IPS DF 6.9 (cell line): ENCODE measurements at places on chromosomes 5 and 9.

GRCh38 chr9:92189782-92190535 lies 74.7 kb upstream of the SPTLC1 start:
- no peak overlapping the region for H3K4me3 ChIP-seq
- DNase-seq, result no peak
- no peak overlapping the region for H3K27ac ChIP-seq
- no peaks in the 10 kb centered on the region for H3K36me3 ChIP-seq
- no peaks in the 10 kb centered on the region for H3K4me1 ChIP-seq
- no peaks in the 10 kb centered on the region for H3K27me3 ChIP-seq

- no peak for DNase-seq
- no peaks in the 10 kb centered on the region for H3K4me1 ChIP-seq
- H3K36me3 ChIP-seq, result no peaks in the 10 kb centered on the region
- H3K27ac ChIP-seq, result no peak overlapping the region
These were observed 233.7 kb upstream of the MSX2 start for GRCh38 chr5:174490728-174491127.

- no peaks in the 10 kb centered on the region; the same call in 1 of the 2 replicates for H3K4me1 ChIP-seq
- H3K27ac ChIP-seq, result no peak overlapping the region
- no peak for DNase-seq
- H3K36me3 ChIP-seq, result no peaks in the 10 kb centered on the region
These were observed 159.4 kb downstream of the ARHGAP26 start for GRCh38 chr5:142929587-142929986.

- H3K27ac ChIP-seq, result no peak overlapping the region
- H3K27me3 ChIP-seq, result no peaks in the 10 kb centered on the region
- H3K4me3 ChIP-seq, result no peak overlapping the region
- DNase-seq, result no peak
- H3K4me1 ChIP-seq, result no peaks in the 10 kb centered on the region
- no peaks in the 10 kb centered on the region for H3K36me3 ChIP-seq
These were observed 24.9 kb upstream of the CEP120 start for GRCh38 chr5:123448017-123448617.

GRCh38 chr9:135605238-135605781 lies 34.0 kb downstream of the GLT6D1 start:
- H3K27ac ChIP-seq, result no peak overlapping the region
- H3K36me3 ChIP-seq, result no peaks in the 10 kb centered on the region; the same call in 1 of the 2 replicates
- peaks cover 3% of the 10 kb centered on the region for H3K4me1 ChIP-seq
- DNase-seq, result no peak
- H3K4me3 ChIP-seq, result no peak overlapping the region
- no peaks in the 10 kb centered on the region for H3K27me3 ChIP-seq

- no peaks in the 10 kb centered on the region for H3K4me1 ChIP-seq
- H3K27me3 ChIP-seq, result no peaks in the 10 kb centered on the region
- no peak overlapping the region for H3K27ac ChIP-seq
- no peaks in the 10 kb centered on the region for H3K36me3 ChIP-seq
- no peak for DNase-seq
These were observed 109.3 kb upstream of the FCN2 start for GRCh38 chr9:134770972-134771971.

DNA sequence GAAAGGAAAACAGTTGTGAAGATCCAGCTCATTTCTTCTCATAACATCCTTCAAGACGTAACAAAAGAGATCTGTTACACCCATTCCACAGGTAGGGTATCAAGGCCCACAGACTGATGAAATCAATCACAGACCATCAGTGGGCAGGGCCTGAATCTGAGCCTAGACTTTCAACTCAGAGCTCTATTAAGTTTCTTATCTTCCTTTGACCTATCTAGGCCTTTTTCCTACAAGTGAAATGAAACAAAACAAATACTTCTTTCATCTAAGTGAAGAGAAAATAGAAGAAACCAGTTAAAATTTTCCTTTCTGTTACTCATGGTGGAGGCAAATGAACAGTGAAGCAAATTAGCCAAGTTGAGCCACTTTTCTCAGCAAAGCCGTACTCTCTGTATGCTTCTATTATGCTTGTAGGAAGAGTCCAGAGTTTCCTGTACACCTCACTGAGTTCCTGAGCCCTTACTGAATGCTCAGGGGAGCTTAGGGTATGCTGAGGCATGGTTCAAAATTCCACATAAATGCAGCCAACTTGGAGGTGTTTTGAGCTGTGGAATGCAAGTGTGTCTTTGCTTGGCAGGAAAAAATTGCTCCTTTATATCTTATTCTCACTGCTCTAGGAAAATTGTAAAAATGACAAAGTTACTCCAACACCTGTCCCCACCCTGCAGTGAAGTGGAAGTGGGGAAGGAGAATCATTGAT lies 91.9 kb downstream of the FEM1C start:
- no peak overlapping the region for H3K4me3 ChIP-seq
- H3K27ac ChIP-seq, result no peak overlapping the region
- H3K27me3 ChIP-seq, result no peaks in the 10 kb centered on the region
- no peaks in the 10 kb centered on the region for H3K36me3 ChIP-seq
